CD4-positive, alpha-beta T cell treated with Interleukin-15 for 4 hours (primary cell): ENCODE measurements at places on chromosomes 7 and 10.

DNA sequence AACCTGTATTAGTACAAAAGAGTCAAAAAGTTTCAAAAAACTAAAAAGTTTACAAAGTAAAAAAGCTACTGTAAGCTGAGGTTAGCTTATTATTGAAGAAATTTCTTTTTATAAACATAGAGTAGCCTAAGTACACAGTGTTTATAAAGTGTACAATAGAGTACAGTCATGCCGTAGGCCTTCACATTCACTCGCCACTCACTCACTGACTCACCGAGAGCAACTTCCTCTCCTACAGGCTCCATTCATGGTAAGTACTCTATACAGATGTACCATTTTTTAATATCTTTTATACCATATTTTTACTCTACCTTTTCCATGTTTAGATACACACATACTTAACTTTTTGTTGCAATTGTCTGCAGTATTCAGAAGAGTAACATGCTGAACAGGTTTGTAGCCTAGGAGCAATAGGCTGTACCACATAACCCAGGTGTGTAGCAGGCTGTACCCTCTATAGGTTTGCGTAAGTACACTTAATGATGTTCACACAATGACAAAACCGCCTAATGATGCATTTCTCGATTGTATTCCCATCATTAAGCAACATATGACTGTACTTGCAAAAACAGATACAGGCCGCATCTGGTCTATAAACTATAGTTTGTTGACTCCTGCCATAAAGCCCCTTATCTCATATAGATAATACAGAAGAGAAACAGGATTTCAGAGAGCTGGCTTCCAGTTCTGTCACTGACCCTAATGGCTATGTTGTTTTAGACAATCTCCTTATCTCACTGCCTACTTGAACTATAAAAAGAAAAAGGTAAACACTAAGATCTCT is 438.8 kb downstream of the HTR7 start:
- no peak for DNase-seq

- DNase-seq: no peak
Measured at GRCh38 chr10:102407425-102408130, 11.0 kb downstream of the PSD start.

- DNase-seq: no peak
Measured at GRCh38 chr10:45398595-45398994, 24.6 kb downstream of the ALOX5 start.

GRCh38 chr7:78197447-78197846 is 398.9 kb downstream of the PHTF2 start:
- no peak for DNase-seq
